ENCODE measurements at places on chromosomes 7 and 10. TPM values are rescaled to one million over a fixed set of nuclear protein-coding genes. Genes with fewer than 3 reads are reported as not detected.

DNA sequence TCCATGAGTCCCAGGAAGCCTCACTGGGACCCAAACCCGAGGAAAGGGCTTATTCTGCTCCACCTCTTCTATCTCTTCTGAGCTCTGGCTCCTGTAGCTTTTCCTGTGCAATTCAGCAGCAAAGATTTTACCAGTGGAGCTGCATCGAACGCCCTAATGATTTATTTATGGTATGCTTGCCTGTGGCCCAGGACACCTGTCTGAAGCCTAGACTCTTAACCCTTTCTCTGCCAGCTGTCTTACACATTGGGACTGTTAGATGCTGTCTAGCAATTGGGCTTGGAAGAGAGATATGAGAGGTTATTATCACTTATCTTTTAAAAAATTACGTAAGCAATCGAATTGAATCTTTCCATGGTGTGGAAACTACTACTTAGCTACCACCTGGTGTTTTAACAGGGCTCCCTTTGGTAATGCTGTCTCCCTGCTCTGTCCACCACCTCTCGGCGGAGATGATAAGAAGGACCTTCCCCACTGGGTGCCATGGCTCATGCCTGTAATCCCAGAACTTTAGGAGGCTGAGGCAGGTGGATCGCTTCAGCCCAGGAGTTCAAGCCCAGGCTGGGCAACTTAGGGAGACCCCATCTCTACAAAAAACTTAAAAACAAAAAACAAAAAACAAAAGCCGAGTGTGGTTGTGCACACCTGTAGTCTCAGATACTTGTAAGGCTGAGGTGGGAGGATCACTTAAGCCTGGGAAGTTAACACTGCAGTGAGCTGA lies 8.8 kb downstream of the ACSL5 start:
- no peak for DNase-seq

Gene NRF1
- total RNA-seq = 11.7 TPM

GRCh38 chr7:41821521-41822213 lies 118.8 kb upstream of the INHBA start:
- DNase-seq = no peak

Gene CYP3A4
- 7.8 TPM for total RNA-seq

DNA sequence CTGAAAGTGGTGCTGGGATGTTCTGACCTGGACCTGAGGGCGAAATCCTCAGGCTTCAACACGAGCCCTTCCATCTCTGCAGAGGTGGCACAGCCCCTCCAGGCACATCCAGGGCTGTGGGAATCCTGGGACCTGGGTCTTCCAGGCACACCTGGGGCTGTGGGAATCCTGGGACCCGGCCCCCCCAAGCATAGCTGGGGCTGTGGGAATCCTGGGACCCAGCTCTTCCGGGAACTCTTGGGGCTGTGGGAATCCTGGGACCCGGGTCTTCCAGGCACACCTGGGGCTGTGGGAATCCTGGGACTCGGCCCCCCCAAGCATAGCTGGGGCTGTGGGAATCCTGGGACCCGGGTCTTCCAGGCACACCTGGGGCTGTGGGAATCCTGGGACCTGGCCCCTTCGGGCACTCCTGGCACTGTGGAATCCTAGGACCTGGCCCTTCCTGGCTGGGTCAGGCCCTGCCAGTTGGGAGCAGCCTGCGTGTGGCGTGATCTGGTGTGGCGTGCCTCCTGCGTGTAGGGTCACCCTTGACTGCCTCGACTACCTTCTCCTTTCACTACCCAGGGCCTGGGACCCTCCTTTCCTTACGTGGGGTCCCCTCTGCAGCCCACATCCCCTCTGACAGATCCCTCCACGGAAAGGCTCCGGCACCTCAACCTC lies 124.0 kb downstream of the WDR37 start:
- peak; percentile 49 for DNase-seq

DNA sequence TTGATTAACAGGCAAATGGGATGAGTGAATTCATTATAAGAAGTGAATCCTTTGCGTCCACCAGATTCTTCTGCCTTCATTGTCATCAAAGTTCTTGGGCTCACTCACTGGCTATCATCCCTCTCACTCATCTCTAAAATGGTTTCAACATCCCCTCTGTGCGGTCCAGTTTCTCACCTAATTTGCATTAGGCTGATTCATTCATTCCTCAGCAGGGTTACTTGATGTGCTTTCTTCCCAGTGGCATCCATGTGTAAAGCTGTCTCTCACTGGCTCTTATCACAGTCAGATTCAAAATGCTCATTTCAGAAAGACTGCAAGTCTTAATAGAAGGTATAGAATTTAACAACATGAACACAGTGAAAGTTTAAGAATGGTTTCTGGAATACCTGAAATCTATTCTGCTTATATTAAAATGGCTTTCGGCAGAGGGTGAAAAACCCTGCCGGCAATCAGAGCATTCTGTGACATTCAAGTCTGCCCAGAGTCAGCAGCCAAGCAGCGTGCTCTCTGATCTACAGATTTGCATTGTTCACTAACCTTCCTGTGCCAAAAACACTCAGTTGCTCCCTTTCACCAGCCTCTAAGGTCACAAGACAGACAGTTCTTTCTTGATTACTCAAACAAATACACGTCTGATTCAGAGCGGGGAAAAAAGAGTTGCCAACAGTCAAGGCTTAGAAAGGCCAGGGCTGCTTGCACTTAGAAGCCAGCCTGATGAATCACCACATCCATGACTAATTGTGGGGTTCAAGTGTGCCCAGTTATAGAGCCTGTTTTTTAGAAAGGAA lies 106.7 kb downstream of the TES start:
- no peak for DNase-seq

- DNase-seq = no peak
Observed at GRCh38 chr7:117190104-117190503, 132.8 kb downstream of the WNT2 start.
